ENCODE measurements at places on chromosomes 2 and 18. TPM values are rescaled to one million over a fixed set of nuclear protein-coding genes. Genes with fewer than 3 reads are reported as not detected.

Gene METAP1D
- 6.1 TPM for total RNA-seq

Gene FAM136A
- total RNA-seq = 31.4 TPM

Gene DNAJC5G
- not detected for total RNA-seq

Gene GCG
- total RNA-seq = 0.41 TPM
